Left colon (tissue), 2 donors: ENCODE measurements at places on chromosomes 2 and 18. TPM values are rescaled to one million over a fixed set of nuclear protein-coding genes. Genes with fewer than 3 reads are reported as not detected.
A peak's percentile ranks its signal among the peaks of the same experiment; 100 is the strongest.

SMYD1 gene
- 0.45 TPM for total RNA-seq

GRCh38 chr18:57198073-57198472 lies 51.2 kb downstream of the BOD1L2 start:
- no peak for DNase-seq

GRCh38 chr2:69298862-69299261 lies 88.2 kb downstream of the GFPT1 start:
- no peak for DNase-seq

DNA sequence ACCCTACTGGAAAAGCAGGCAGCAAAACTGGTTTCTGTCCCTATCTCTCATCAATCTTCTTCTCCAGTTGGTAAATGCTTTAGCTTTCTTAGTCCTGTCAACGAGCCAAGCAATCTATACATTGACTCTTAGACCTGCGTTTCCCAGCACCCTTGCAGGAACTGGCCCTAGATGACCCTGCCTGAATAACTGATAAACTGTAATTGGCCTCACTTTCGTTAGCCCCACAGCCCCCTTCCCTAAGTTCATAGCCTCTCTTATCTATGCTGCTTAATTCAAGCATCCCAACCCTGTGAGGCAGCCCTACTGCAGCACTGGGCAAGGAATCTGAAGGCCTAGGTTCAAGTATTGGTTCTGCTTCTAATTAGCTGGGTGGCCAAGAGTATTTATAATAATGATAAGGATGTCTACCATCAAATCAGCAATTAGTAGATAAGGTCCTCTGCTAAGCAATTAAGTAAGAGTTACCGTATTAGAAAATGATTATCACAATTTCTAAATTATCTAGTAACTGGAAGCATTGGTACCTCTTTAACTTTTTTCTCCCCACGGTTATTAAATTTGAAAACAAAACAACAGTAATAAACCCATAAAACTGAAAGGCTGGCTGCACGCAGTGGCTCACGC lies 86.4 kb upstream of the RMDN2 start:
- DNase-seq = no peak

DNA sequence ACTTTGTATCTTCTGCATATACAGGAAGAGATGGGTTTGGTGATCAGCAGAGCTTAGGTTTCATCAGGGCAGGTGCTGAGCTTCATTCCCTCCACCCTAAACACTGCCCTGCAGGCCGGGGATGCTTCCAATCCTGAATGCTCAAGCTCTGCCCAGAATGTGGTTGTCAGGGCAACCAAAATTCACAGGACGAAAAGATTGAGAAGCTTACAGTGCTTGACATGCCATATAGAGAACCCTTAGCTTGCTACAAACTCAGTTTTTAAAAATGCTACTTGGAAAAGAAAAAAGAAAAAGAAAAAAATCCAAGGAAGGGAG lies 65.6 kb downstream of the SH3RF3 start:
- DNase-seq = no peak

DNA sequence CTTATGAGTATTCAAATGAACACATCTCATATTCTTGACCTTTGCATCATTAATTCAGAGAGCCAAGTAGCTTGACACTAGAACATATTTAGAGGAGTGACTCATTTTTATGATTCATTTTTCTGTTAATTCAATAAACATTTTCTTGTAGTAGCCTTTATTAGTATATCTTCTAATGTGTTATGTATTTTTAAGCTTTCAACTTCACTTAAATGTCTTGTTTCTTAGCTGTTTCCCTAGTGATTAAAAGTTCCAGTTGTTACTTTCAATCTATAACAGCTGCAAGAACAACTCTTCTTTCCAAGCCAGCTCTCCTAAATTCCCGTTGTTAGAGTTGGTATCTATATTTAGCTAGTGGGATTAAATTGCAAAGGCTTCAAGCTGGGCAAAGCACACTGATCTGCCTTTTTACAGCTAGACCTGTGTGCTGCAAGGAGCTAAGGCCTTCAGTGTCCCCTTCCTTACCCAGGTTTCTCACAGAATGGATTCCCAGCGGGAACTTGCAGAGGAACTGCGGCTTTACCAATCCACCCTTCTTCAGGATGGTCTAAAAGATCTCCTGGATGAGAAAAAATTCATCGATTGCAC lies at the start of gene KLHL41:
Gene KLHL41, plus strand, starts transcription at position 405 of the 588 bp plus-strand sequence. Its CDS starts 77 bp downstream, at position 482.
- DNase-seq = no peak

DNA sequence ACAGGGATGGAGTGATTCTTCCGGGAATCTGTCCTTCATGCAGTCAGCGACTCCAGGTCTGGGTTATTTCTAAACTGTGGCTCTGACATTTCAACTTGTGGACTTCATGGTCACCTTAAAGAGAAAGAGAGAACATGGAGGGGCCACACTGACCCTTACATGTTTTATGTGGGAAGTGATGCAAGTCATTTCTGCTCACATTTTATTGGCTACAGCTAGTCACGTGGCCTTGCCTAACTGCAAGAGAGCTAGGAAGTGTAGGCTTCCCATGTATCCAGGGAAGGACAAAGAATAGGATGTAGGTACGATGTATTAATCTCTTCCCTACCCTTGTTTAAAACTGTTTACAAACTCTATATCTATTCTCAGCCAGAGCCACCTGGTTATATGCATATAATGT lies 30.3 kb upstream of the AFTPH start:
- no peak for DNase-seq

DNA sequence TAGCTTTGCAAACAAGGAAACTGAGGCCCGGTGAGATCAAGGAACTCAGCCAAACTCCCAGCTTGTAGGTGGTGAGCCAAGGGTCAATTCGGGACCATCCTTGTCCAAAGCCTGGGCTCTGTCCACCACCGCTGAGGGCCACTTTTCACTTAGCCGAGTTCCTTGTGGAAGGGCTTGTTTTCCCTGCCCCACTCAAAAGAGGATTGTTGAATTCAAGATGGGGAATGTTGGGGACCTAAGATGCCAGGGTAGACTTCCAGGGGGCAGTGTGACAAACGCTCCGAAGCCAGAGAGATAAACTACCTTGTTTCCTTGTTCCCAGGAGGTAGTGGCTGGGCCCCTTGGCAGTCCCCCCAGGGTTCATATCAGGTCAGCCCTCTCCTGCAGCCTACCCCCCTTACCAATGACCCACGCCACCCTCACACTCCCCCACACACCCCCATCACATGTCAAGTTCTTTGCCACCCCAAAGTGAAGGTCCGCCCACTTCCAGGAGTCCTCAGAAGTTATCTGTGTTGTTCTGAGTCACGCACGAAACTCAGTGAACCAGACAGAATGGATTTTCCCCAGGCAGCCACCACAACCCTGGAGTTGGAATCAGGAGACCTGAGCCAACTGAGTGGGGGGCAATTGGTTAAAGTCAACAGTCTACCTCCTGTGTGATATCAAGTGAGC lies 10.3 kb upstream of the ATOH8 start:
- no peak for DNase-seq

- no peak for DNase-seq
Measured at GRCh38 chr2:213806125-213806726, 522.0 kb downstream of the SPAG16 start.

DNA sequence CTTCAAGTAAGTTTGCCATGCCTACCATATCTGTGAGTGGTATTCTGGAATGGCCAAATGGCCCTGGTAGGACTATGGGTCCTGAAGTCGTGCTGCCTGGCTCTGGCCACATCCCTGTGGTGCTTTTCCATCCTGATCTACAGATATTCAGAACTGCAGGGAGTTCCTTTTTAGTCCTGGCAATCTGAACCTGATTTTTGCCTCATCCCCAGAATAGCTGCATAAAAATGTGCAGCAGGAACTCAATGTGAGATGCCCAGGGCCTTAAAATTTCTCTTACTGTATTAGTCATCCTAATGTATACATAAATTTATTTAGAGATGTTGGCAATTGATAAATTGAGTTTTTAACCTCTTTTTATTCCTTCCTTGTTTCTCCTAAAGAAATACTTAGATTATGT lies 5.3 kb downstream of the SERPINB13 start:
- DNase-seq = no peak

MRPL53 gene
- 63.6 TPM for total RNA-seq

DNA sequence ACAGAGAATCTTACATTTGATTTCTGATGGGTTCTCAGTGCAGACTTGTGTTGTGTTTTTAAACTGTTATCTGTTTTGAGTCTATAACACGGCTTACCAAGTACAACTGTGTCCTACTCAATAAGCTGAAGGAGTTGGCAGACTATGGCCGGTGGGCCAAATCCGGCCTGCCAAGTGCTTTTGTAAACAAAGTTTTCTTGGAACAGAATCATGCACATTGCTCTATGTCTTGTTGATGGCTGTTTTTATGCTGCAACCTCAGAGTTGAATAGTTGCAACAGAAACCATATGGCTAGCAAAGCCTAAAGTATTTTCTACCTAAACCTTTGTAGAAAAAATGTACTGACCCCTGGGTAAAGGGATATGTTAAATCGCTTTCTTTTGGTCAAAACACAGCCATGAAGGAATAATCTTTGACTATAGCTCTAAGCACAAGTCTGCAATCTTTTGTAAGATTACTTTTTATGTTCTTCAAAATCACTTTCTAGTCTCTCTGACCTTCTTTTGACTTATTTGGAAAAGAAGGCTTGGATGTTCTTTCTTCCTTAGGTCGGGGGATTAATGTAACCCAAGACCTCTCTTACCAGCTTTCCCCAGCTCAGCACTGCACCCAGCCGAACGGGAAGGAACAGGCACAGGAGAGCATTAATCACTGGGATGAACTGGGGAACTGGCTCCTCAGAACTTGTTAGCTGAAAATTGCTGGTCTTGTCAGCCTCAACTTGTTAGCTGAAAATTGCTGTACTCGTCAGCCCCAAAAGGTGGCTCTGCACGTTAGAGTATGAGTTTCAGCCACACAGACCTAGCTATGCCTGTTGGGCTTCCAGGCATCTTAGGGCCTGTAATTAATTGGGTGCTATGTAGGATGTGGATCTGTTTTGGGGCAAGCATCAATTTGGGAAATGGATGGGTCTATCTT lies 75.4 kb downstream of the CD8B2 start:
- DNase-seq = no peak

- DNase-seq = no peak
Measured at GRCh38 chr2:104572834-104573233, 281.1 kb upstream of the POU3F3 start.

- peak; percentile 90 for DNase-seq
Measured at GRCh38 chr2:70328921-70329561, 27.2 kb upstream of the FAM136A start.

- no peak for DNase-seq
Measured at GRCh38 chr2:75497256-75497655, 63.5 kb downstream of the EVA1A start.

DNA sequence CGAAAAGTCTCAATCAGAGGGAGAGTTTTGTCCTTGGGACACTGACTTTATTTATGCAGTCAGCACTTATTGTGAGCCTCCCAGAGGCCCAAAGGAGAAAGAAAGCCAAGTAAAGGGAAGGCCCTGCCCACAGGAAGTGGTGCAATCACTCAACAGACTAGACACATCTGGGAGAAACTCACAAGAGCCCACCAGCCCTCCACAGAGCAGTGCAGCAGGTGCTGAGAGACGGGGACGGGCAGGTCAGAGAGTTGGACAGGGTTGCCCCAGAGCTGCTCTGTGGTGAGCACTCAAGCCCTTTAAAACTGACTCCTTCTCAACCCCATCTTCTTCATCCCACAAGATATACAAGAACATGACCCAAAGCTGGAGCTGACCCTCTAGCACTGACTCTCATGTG lies 96.0 kb downstream of the TFCP2L1 start:
- DNase-seq = no peak

GRCh38 chr2:43210467-43211303 lies 15.7 kb downstream of the ZFP36L2 start:
- DNase-seq = peak; percentile 74

DNA sequence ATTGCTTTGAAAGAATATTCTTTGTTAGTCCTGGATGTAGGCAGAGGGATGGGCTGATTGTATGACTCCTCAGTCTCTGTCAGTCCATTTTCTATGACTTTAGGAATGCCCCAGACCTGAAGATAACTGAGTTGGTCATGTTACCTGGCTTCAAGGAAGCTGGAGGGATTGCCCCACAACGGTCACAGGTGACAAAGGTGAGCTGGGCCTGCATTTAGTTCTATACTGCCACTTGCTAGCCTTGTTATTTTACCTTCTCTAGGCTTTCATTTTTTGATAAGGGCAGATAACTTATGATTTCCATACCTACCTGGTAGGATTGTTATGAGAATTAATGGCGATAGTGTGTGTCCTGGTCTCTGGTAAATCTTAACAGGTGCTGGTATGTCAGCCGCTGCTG lies 260.1 kb downstream of the PRKCE start:
- no peak for DNase-seq

DNA sequence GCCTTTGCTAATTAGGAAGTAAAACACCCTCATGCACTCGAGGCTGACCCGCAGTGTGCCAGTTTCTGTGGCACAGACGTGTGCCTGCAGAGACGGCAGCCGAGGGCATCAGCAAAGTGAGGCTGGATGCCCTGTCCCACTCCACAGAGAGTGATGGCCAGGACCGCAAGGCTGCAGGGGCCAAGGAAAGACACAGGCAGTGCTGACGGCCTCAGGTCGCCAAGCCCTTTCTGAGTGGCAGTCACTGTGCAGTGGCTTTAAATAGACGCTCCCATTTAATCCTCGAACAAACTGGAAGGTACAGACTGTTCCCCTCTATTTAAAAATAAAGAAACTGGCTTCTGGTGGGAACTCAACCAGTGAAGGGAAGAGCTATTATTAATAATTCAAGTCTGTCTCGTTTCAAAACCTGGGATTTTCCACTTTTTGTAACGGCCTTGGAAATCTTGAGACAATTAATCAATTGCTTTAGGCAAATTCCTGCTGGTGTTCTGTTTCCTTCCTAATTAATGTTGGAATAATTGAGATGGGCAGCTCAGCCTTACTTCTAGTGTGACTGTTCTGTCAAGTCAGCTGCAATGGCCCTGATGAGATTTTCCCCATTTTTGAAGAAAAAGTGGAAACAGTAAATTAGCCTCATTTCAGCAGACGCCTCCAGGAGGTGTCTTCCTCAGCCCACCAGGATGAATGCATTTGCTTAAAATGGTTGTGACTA lies 644.6 kb upstream of the RAB6C start:
- no peak for DNase-seq

COA5 gene
- total RNA-seq = 23.6 TPM

GRCh38 chr2:20288642-20289340 lies 61.9 kb downstream of the PUM2 start:
- no peak for DNase-seq

DNAH6 gene
- 1.3 TPM for total RNA-seq

GRCh38 chr2:240784629-240785423 lies 35.2 kb downstream of the KIF1A start:
- DNase-seq = no peak
